Epithelial cell of proximal tubule (primary cell): ENCODE measurements at places on chromosomes 5 and 9.

DNA sequence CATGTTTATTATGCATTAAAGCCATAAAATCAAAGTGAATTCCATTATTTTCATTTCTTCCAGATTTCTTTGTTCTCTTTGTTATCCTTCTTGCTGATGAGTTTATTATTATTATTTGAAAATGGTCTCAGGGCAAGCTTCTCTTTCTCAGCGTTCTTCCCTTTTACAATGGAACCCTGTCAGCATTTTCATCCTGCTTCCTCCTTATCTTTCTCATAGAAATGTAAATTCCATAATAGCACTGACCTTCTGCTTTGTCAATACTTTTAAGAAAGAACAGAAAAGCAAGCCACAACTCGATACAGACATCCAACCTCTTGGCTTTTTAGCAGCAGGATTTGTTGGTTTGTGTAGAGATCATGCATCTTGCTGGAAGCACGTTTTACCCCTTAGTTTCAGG lies 114.0 kb upstream of the BASP1 start:
- DNase-seq: no peak

GRCh38 chr9:4792054-4792571 lies 631 bp upstream of the RCL1 start:
- no peak for DNase-seq

DNA sequence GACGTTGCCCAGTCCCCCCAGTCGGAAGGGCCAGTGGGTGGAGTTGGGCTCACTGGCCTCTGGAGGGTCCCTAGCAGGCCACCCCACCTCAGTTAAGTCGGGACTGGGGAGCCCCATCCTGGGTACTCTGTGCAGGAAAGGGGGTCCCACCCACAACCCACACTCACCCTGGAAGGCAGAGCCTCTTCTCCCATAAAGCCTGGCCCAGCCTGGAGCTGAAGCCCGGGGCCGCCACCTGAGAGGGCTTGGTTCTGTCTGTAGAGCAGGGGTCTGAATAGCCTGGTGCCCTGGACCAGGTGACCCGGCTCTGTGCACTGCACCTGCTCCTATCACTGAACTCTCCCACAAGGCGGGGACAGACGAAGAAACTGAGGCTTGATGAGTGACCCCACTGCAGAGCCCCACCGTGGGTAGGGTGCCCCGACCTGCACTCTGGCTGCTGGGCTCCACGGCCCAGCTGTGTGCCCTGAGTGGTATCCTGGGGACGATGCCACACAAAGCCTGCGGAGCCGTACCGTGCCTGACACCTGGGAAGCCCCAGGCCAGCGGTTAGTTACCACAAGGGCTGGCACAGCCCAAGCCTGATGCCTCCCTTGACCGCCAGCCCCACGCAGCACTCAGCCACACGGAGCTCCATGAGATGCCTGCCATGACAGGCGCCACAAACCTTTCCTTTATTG lies 7.3 kb downstream of the PTGES2 start:
- DNase-seq: no peak

- no peak for DNase-seq
Observed at GRCh38 chr9:104858271-104858670, 69.7 kb downstream of the ABCA1 start.
